Pancreas (tissue), 10 donors: ENCODE measurements at places on chromosomes 1 and 21. TPM values are rescaled to one million over a fixed set of nuclear protein-coding genes. Genes with fewer than 3 reads are reported as not detected.

SLC45A1 gene
- 1.8 TPM for polyA plus RNA-seq

- no peak for DNase-seq
Measured at GRCh38 chr1:86872086-86872485, 41.8 kb downstream of the SELENOF start.

GRCh38 chr1:220824031-220824989 is 37.6 kb downstream of the MTARC1 start:
- DNase-seq: no peak

GRCh38 chr1:12539705-12540579 is 78.1 kb downstream of the DHRS3 start:
- no peak for DNase-seq
